CD4-positive, alpha-beta T cell (primary cell): ENCODE measurements at places on chromosomes 4 and X. TPM values are rescaled to one million over a fixed set of nuclear protein-coding genes. Genes with fewer than 3 reads are reported as not detected.

DNA sequence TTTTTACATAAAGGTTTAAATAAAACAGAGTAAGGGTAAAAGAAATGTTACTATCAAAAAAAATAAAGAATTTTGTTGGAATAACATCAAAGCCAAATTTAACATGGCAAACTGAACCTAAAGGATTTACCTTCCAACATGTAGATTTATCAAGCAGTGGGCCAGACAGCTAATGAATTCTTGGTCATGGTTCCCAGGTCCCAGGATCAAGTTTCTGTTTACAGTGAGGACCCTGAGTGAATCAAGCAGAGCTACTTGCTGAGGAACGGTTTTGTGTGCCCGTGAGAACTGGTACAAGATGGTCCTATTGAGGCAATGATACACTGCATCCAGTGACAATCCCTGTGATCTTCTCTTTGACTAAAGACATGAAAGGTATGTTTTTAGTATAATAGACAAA is 157.1 kb downstream of the CDS1 start:
- H3K36me3 ChIP-seq = no peaks in the 10 kb centered on the region

The KIT gene
- total RNA-seq = 0.05 TPM

The PAGE4 gene
- not detected for total RNA-seq

- no peak overlapping the region for H3K4me3 ChIP-seq
- H3K36me3 ChIP-seq = no peaks in the 10 kb centered on the region
- no peaks in the 10 kb centered on the region for H3K4me1 ChIP-seq
- H3K27ac ChIP-seq = no peak overlapping the region
- no peaks in the 10 kb centered on the region for H3K27me3 ChIP-seq
Measured at GRCh38 chr4:140612357-140612756, 43.6 kb upstream of the UCP1 start.

DNA sequence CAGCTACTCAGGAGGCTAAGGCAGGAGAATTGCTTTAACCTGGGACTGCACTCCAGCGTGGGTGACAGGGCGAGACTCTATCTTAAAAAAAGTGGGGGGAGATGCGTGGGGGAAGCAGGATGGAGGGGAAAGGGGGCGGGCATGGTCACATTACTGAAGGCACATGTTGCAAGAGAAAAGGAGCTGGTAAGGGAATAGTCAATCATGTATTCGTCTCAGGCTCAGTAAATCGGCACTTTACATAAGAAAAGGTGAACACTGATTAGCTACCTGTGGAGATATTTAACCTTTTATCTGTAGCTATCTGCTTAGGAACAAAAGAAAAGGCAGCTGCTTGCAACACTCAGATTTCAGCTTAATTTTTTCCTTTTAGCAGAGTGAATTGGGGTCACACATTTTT is 132.5 kb downstream of the PLS3 start:
- no peaks in the 10 kb centered on the region for H3K36me3 ChIP-seq
- H3K27ac ChIP-seq = no peak overlapping the region
- H3K4me3 ChIP-seq = no peak overlapping the region
- no peaks in the 10 kb centered on the region for H3K27me3 ChIP-seq

DNA sequence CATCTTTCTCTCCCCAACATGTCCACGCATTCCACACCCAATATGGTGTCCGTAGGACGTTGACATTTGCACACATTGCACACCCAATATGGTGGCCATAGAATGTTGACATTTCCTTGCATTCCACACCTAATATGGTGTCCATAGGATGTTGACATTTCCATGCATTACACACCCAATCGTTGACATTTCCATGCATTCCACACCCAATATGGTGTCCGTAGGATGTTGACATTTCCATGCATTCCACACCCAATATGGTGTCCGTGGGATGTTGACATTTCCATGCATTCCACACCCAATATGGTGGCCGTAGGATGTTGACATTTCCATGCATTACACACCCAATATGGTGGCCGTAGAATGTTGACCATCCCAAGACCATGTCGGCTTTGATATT is 88.4 kb upstream of the SHOX start:
- H3K27ac ChIP-seq = no peak overlapping the region
- no peaks in the 10 kb centered on the region for H3K4me1 ChIP-seq
- H3K36me3 ChIP-seq = no peaks in the 10 kb centered on the region
- no peak overlapping the region for H3K4me3 ChIP-seq
- H3K27me3 ChIP-seq = no peaks in the 10 kb centered on the region

The NUDT9 gene
- total RNA-seq = 4.4 TPM

- DNase-seq = peak; percentile 63
- no peaks in the 10 kb centered on the region for H3K27me3 ChIP-seq
- H3K4me1 ChIP-seq = peaks cover 18% of the 10 kb centered on the region
- H3K27ac ChIP-seq = no peak overlapping the region
Measured at GRCh38 chr4:98467627-98468072, 190.8 kb downstream of the TSPAN5 start.

- no peaks in the 10 kb centered on the region for H3K36me3 ChIP-seq
Measured at GRCh38 chr4:106650701-106651100, 282.1 kb upstream of the GIMD1 start.

- no peak for DNase-seq
- no peaks in the 10 kb centered on the region for H3K27me3 ChIP-seq
- no peak overlapping the region for H3K4me3 ChIP-seq
- H3K27ac ChIP-seq = no peak overlapping the region
Measured at GRCh38 chr4:10982305-10982704, 297.7 kb upstream of the CLNK start.

DNA sequence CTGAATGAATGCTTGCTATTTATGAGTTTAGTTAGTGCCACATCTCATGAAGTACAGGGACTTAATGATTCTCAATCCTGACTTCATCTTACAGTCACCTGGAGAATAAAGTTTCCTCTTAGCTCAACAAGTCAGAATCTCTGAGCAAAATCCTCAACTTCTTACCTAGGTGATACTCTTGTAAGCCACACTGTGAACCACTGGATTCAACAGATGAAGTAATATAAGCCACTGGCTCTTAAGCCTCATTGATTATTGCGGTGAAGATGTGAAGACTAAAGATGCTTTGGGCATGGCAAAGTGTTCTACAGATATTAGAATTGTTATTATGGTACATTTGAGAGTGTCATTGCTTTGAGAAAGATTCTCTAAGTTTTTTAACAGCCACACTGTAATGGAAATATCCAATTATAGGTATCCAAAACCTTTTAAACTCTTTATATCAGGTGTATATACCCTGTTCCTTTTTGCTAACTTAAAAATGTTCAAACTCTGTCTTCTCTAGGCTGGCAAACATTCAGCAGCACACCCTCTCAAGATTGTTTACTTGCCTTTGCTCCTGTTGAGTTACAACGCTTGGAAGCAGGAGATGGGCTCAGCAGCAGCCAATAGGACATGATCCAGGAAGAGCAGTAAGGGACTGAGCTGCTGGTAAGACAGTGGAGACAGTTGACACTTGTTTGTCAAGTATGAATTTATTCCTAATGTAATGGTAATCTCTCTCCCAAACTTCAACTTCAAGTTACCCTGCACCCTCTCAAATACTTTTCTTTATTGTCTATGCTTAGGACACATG is 43.4 kb downstream of the TET2 start:
- H3K27ac ChIP-seq = no peak overlapping the region
- H3K27me3 ChIP-seq = no peaks in the 10 kb centered on the region
- no peaks in the 10 kb centered on the region for H3K4me1 ChIP-seq
- peaks cover 5% of the 10 kb centered on the region for H3K36me3 ChIP-seq

The STBD1 gene
- not detected for total RNA-seq

DNA sequence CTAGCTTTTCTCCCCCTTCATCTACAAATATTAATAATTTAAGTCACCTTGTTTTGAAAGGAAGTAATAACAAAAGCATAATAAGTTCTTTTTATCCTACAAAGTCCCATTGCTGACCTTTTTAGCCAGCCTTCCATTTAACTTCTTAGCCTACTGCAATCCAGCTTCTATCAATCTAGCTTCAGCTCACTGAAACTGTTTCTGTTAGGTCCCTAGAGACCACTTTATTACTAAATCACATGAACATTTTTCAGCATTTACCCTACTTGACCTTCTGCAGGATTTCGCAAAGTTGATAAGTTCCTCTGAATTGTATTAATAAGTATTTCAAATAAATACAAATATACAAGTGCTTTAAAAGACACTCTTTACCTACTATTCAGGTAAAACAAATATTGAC is 186.5 kb downstream of the ANTXR2 start:
- no peak overlapping the region for H3K4me3 ChIP-seq
- no peak for DNase-seq
- no peaks in the 10 kb centered on the region for H3K4me1 ChIP-seq
- H3K36me3 ChIP-seq = no peaks in the 10 kb centered on the region
- no peaks in the 10 kb centered on the region for H3K27me3 ChIP-seq
- no peak overlapping the region for H3K27ac ChIP-seq

DNA sequence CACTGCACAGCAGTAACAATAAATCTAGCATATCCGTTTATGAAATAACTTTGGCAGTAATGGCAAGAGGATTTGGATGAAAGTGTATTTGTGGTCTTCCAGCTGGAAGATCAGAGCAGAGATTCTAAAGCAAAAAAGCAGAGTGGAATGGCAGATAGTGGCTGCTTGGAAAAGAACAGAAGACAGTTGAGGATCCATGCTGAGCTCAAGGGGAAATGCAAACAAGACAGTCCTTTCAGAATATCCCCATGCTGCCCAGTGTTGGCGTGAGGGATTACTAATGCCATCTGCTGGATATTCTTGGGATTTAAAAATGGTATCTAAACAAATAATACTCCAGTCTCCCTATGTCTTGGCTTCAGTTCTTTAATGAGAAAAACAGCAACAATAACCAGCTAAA is 629.1 kb upstream of the ATOH1 start:
- no peaks in the 10 kb centered on the region for H3K36me3 ChIP-seq
- no peak overlapping the region for H3K27ac ChIP-seq
- H3K27me3 ChIP-seq = no peaks in the 10 kb centered on the region
- no peak for DNase-seq
- H3K4me1 ChIP-seq = no peaks in the 10 kb centered on the region

DNA sequence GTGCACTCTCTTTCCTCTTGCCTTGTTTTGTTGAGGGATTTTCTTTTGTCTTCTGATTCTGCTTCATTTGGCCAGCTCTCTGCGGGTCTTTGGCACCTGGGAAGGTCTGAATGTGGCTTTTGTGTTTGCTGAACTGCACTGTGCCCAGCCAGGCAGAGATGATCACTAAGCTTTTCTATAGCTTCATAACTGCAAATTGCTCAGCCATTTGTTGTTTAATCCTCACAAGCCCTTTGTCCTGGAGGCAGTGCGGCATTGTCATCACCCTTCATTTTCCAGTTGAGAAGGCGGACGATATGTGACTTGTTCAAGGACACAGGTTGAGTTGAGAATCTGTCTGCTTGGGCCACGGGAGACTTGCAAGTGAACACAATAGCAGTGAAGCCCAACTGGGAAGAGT is 46.0 kb upstream of the SFRP2 start:
- H3K4me3 ChIP-seq = no peak overlapping the region
- no peak overlapping the region for H3K27ac ChIP-seq
- no peaks in the 10 kb centered on the region for H3K4me1 ChIP-seq
- no peak for DNase-seq
- H3K36me3 ChIP-seq = no peaks in the 10 kb centered on the region

DNA sequence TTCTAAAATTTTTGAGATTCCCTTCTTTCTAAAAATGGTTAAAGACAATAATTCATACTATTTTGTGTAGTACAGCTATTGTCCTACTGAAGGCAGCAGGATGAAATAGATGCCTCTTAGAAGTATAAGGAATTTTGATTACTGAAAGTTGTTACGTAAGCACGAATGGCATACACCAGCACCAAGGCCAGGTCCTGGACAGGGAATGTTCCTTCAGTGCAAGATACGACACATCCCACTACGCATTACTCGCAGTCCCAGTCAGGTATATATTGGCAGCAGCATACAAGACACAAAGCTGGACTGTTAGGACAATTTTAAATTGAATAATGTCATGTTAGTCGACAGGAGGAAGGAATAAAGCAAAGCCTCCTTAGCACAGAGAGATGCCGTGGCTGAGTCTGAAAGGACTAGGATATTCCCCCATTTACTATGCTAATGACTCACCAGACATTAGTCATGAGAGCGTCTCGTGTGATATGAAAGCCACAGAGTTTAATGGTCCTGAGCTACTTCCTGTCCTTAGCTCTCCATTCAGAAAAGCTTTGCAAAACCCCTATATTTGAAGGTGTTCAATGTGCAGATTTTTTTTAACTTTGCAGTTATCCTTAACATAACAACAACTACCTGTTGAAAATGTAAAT is 504.3 kb downstream of the FAM133A start:
- no peak overlapping the region for H3K27ac ChIP-seq
- no peaks in the 10 kb centered on the region for H3K36me3 ChIP-seq
- no peak overlapping the region for H3K4me3 ChIP-seq
- no peaks in the 10 kb centered on the region for H3K4me1 ChIP-seq

The DKK2 gene
- total RNA-seq = not detected

The MYOZ2 gene
- total RNA-seq = not detected

DNA sequence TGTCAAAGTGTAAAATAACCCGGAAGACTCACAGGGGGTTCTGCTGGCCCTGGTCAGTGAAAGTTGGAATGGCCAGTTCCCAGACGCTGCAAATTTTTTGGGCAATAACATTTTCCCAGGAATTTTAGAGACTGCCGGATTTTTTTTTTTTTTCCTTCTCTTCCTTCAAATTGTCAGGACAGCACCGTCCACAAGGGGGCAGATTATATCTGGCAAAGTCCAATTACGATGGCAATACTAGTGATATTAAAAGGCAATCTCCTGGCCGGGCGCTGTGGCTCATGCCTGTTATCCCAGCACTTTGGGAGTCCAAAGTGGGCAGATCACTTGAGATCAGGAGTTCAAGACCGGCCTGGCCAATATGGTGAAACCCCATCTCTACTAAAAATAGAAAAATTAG is 20.5 kb downstream of the SLC25A5 start:
- no peak overlapping the region for H3K27ac ChIP-seq
- peak; percentile 19 for DNase-seq
- H3K4me1 ChIP-seq = peaks cover 8% of the 10 kb centered on the region
- no peaks in the 10 kb centered on the region for H3K27me3 ChIP-seq
- H3K4me3 ChIP-seq = no peak overlapping the region

DNA sequence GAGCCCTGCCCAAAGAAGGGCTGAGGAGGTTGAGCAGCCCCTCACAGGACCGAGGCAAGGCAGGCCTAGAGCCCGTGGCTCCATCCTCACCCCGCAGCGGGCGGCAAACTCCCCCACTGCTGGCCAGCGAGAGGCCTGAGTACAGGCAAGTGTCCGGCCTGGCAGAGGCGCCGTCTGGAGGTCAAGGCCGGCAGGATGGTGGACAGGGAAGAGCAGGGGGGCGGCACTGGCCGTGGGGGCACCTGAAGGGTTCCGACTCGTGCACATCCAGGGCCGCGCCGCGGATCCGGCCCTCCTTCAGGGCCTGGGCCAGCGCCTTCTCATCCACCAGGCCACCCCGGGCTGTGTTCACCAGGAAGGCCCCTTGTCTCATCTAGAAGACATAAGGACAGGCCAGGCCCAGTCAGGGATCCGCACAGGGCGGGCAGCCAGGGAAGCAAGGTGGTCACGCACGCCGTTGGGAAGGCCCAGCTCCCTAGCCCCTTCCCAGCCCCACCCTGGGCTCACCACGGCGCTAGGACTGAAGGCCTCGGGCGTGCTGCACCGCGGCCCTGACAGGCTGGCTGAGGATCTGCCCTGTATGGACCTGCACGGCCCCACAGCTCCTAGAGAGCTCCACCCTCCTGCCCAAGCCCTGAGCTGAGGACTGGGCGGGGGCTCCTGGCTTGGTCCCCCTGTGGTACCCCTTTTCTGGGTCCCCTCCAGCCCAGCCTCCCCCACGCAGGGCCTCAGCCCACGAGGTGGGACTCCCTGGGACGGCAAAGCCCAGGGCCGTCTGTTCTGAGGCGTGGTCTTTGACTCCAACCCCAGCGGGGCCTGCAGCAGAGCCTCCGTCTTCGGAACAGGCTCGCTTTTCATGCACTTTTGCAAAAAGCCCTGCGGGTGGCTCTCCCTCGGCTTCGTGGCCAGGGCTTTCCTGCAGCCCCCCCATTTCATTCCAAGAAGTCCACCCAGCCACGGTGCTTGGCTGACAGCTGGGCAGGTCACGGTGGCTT is 34.5 kb downstream of the CTBP1 start:
- H3K36me3 ChIP-seq = peaks cover 68% of the 10 kb centered on the region
- no peak overlapping the region for H3K4me3 ChIP-seq
- no peaks in the 10 kb centered on the region for H3K27me3 ChIP-seq
- peaks cover 40% of the 10 kb centered on the region for H3K4me1 ChIP-seq
- DNase-seq = no peak

The GAGE1 gene
- total RNA-seq = not detected

The PRSS12 gene
- not detected for total RNA-seq
